NCI-H146 (cell line): ENCODE measurements at places on chromosomes 1 and 21.

DNA sequence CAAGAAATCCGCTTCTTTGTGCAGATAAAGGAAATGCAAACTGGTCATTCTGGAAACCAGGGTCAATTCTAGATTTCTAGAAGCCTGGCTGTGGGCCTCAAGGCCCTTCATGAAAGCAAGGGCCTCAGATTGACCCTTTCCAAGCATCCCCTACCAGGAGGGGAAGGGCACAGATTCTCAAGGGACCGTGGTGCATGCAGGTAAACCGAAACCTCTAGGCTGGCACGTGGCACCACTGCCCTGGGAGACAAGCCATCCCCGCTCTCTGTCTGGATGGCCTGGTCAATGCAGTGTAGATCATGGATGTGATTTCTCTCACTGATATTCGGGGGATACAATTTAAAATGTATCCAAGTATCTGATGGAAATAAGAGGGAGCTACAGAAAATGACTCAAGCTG is 69.4 kb downstream of the TOMM20 start:
- DNase-seq = no peak

DNA sequence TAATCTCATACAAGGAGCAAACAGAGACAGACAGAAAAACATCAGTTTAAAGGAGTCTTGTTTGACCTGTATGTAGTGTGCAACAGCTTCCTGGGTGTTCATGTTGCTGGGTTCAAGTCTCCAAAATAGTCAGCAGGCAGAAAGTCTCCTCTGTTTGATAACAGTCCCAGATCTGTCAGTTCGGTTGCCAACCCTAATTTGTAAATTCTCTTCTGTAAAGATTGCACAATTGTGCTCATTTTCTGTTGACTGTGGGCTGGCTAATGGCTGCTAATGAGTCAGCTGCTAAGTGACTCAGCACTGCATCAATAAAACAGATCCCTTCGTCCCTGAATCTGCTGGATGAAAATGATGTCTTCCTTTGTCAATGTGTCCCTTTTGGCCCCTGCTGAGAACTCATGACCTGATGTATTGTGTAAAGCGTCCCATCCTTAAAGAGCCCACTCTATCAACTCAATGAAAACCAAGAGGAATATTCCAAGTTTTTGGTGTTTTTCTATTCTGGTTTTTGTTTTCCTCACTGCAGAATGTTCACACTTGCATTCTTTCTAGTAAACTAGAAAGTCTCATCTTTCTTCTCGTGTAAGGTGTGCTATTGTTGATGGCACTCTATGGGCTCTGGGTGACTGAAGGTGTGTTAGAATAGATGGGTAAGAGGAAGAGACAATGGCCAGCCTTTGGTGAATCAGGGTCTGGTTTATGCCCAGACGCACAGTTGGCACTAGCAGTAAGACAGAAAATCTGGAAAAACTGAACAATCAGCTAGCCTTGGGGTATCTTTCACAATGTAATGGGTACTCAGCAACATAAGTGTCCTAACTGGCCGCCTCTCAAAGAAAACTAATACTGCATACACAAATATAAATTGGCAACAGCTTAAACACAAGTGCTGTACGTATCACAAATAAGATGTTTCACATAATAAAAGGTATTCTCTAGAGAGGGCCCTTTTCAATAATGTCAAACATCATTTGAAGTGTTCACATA is 75.1 kb upstream of the SIPA1L2 start:
- DNase-seq = peak; percentile 81

GRCh38 chr1:179043266-179043665 is 17.6 kb downstream of the FAM20B start:
- no peak for DNase-seq

DNA sequence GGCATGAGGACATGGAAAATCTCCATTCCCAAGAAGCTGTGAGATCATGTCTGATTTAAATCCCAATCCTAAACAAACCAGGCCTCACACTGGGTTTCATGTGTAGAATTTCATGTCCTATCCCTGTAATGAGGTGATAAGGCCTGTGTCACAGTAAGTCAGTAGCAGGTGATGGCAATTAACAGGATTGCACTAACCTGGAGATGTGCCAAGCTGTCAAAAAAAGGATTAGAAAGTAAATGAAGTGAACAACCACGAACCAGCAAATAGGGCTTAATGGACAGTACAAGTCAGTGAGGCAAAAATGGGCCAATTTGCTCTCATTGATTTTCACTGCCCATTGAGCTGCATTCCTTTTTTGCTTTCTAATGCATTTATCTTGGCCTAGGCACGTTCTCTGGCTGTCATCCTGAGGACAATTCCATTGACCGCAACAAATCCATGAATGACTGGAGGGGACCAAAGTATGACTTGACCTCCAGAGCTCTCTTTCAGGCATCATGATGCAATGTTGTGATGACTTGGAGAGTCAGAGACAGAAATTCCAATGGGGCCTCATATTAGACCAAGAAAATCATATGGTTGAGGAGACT is 673.6 kb upstream of the ADGRL2 start:
- peak; percentile 99 for DNase-seq

DNA sequence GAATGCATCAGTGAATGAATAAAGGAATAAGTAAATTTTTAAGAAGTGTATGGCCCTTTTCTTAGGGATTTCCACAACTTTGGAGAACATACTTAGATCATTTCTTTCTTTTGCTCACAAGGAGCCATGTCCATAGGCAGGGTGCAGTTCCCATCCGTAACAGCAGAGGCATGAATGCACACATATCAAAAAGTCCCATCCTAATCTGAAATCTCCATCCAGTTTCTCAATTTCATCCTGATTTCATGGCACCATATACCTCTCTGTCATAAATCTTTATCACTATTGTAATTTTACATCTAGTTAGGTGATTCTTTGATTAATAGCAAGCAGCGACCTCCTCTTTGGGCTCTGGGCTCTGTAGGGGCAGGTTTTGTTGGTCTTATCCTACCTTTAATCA is 359.2 kb downstream of the RRAGC start:
- DNase-seq = no peak

GRCh38 chr1:220994671-220995070 is 115.4 kb downstream of the HLX start:
- no peak for DNase-seq

- no peak for DNase-seq
Observed at GRCh38 chr1:6142036-6142621, 38.0 kb downstream of the CHD5 start.

- no peak for DNase-seq
Observed at GRCh38 chr21:46425571-46425970, 33.1 kb upstream of the DIP2A start.

DNA sequence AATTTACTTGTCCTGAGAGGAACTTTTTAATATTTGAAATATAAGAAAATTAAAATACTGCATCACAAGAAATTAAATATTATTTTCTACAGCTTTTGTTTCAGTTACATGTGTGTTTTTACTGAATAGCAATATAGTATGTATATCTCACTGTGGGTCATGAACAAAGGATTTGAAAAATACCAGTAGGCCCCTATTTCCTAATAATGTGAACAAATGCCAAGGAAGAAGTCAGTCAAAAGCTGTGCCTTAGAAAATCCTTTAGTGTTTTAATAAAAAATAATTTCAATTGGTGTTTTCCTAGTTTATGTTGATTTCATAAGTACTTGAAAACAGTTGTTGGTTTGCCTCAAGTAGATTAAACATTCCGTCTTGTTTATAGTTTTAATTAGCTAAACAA is 46.7 kb downstream of the SMYD3 start:
- no peak for DNase-seq

DNA sequence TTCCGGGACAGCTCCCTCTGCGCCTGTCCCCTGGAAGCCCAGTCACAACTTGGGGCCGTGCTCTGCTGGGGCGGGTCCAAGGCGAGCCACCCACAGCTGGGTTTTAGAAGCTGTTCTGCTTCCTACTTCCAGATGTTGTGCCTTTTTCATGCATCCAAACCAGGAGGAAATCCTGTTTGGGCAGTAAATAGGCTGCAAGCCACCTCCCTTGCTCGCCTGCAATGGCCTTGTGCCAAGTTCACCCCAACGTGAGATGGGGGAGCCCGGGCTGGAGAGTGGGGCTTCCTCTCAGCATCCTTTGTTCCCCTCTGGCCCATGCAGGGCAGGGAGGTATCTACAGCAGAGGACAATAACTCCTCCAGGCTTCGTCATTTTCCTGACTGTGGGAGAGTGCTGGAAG is 73.2 kb downstream of the DMRTB1 start:
- no peak for DNase-seq

DNA sequence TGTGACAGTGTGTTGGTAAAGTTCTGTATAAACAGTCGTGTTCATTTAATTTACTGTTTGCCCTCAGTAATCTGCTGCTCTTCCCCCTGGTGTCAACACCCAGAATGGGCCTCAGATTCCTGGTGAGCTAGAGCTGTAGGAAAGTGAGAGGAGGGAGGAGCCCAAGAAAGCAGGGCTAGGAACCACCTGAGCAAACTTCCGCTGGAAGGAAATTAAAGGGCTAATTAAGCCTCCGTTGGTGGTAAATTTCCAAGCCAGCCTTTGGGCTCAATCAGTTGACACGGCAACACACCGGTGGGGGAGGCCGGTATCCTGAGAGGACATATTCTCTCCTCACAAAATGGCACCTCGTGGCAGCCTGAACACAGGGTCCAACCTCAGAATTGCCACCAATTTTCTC is 32.9 kb downstream of the RAB3B start:
- peak; percentile 96 for DNase-seq

DNA sequence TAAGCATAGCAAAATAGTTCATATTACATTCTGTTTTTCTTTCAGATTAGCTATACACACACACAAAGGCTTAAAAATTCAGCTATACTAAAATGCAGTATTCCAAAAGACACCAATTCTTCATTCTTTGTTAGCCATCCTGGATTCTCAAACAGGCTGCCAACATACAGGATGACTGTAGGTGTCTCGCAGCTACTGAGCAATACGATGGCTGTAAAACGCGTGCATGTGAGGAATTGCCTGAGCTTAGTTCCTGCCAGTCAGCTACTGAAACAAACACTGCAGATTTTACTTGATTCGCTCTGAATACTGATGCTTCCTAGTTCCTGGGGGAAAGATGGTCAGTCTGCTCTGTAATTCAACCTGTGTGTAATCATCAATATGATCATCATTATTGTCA is 24.7 kb upstream of the HMGN1 start:
- DNase-seq = peak; percentile 35

DNA sequence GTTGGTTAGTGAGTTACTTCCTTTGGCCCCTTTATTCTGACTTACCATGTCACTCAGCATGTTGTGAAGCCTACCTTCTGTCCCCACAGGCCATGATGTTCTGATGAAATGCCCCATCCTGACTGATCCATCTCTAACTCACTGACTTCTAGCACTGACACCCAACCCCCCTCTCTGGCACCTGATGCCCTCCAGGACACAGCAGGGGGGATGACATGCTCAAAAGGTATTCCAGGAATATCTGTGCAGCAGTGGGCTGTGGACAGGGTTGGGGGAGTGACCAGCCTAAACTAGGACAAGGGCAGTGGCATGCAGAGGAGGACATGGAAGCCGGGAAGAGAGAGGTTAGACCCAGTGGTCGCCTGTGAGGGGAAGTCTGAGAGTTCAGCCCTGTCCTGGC is 25.5 kb downstream of the SYT2 start:
- peak; percentile 74 for DNase-seq

GRCh38 chr1:160682983-160683865 is 28.4 kb downstream of the CD48 start:
- DNase-seq = no peak

DNA sequence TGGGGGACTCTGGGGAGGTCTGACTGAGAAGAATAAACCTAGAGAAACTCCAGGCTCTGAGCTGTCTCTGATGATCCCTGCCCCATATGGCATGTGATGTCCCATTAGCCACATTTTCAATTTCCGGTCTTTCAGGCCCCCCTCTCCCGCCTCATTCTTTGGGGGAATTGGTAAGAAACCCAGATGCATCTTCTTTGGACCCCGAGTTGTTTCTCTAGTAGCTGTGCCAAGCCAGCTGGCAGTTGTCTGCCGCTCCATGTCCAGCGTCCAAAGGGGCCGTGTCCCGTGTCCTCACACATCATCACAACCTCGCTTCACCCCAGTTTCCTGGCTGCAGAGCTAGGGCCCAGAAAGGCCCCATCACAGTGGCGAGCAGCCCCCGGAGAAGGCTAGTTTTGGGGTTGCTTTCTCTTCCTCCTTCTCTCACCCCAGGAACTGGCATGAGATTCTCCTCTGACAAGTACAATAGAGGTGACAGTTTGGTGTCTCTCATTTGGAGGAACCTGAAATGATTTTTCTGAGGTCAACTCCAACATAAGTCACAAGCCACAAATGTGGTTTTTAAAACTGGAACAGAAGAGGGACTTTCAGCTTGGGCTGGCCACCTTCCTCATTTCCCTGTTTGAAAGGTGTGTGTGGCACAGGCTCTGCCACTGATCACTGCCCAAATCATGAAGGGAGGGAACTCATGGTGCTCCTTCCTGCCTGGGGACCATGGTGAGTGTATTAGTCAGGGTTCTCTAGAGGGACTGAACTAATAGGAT is 6.4 kb upstream of the GPR157 start:
- no peak for DNase-seq

DNA sequence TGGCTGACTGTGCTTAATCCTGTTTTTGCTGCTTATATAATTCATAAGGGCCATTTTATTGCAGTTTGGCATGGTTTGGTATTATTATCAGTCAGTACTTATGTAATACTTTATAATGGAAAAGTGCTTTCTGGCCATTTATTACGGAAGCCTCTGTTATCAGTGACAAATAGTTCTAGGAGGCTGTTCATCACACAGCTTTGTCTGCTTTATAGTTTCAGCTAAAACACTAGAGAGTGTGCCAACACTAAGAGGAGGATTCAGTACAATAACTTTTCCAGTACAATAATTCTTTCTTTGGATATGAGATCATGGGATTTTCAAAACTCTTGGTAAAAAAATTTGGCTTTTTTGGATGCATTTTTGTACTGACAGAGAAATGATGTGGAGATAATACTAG is 102.9 kb upstream of the PTGFR start:
- no peak for DNase-seq

DNA sequence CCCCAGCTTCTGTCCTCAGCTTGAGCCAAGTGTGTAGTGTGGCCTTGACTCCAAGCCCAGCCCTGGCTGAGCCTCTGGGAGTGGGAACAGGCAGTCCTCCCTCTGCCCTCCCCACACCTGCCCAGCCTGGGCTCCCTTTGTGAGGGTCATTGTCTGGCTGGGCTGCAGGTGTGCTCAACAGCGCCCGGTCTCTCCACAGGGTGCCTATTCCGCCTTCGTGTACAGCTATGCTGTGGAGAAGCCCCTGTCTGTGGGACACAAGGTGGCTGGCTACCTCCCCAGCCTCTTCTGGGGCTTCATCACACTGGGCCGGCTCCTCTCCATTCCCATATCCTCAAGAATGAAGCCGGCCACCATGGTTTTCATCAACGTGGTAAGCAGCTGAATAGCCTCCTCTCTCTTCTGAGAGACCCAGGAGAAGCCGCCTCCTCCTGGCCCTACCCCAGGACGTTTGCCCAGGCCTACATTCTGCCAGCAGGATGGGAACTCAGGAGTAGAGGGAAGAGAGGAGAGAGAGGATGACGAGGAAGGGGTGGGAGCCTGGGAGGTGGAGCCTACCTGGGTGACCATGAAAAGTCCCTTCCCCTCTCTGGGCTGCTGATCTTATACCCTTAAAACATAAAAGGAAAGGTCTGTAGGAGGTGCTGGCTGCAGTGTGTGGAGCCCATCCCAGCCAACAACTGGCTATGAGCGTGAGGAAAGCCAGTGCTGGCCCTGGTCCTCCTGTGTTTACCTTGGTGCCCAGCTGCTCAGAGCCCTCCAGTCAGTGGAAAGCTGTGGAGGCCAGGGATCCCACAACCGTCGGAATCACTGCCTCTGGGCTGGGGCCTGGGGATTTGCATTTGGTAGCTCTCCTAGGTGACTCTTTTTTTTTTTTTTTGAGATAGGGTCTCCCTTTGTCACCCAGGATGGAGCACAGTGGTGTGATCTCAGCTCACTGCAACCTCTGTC is 45.7 kb downstream of the ELK4 start:
- peak; percentile 84 for DNase-seq
